ENCODE measurements at places on chromosomes 4 and X. TPM values are rescaled to one million over a fixed set of nuclear protein-coding genes. Genes with fewer than 3 reads are reported as not detected.

GRCh38 chr4:146643812-146644401 is 5.2 kb downstream of the POU4F2 start:
- H3K4me1 ChIP-seq, result peaks cover 16% of the 10 kb centered on the region
- DNase-seq, result no peak
- H3K27ac ChIP-seq, result no peak overlapping the region
- peaks cover 85% of the 10 kb centered on the region for H3K27me3 ChIP-seq
- H3K4me3 ChIP-seq, result no peak overlapping the region

- H3K4me3 ChIP-seq, result no peak overlapping the region
- H3K4me1 ChIP-seq, result no peaks in the 10 kb centered on the region
- no peaks in the 10 kb centered on the region for H3K36me3 ChIP-seq
- H3K27ac ChIP-seq, result no peak overlapping the region
- no peak for DNase-seq
- H3K27me3 ChIP-seq, result peaks cover 10% of the 10 kb centered on the region
Observed at GRCh38 chr4:41373221-41373620, 116.5 kb downstream of the UCHL1 start.

GRCh38 chr4:144115519-144115918 is 25.0 kb downstream of the GYPA start:
- H3K4me1 ChIP-seq, result no peaks in the 10 kb centered on the region
- H3K36me3 ChIP-seq, result no peaks in the 10 kb centered on the region
- DNase-seq, result no peak
- no peak overlapping the region for H3K4me3 ChIP-seq

- H3K36me3 ChIP-seq, result no peaks in the 10 kb centered on the region
- H3K4me3 ChIP-seq, result no peak overlapping the region
- peaks cover 15% of the 10 kb centered on the region for H3K4me1 ChIP-seq
- no peak for DNase-seq
- H3K27me3 ChIP-seq, result no peaks in the 10 kb centered on the region
- H3K27ac ChIP-seq, result peak overlapping the region; percentile 50
Observed at GRCh38 chr4:60327651-60328050, 872.5 kb upstream of the ADGRL3 start.

GRCh38 chr4:16055471-16055870 is 28.4 kb downstream of the PROM1 start:
- no peak overlapping the region for H3K4me3 ChIP-seq
- DNase-seq, result no peak
- H3K27me3 ChIP-seq, result peaks cover 64% of the 10 kb centered on the region
- H3K4me1 ChIP-seq, result no peaks in the 10 kb centered on the region
- no peaks in the 10 kb centered on the region for H3K36me3 ChIP-seq

DNA sequence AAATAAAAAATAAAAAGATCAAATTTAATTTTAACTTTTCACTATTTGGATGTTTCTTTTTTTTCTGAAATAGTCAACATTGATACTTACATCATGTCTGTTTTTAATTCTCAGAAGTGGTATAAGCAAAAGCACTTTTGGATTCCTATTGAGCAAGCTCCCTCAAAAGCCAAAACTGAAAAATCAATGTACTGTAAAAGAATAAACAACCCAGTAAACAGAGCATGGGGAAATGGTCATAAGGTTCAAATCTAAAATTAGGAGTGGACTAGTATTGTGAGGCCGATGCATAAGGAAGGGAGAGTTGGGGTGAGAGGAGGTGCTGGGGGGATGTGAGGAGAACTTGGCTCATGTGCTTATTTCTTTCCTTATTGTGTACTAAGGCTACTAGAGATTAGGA is 37.9 kb downstream of the NUDT6 start:
- peaks cover 43% of the 10 kb centered on the region for H3K36me3 ChIP-seq
- no peaks in the 10 kb centered on the region for H3K4me1 ChIP-seq
- no peaks in the 10 kb centered on the region for H3K27me3 ChIP-seq
- H3K4me3 ChIP-seq, result no peak overlapping the region
- DNase-seq, result no peak

DNA sequence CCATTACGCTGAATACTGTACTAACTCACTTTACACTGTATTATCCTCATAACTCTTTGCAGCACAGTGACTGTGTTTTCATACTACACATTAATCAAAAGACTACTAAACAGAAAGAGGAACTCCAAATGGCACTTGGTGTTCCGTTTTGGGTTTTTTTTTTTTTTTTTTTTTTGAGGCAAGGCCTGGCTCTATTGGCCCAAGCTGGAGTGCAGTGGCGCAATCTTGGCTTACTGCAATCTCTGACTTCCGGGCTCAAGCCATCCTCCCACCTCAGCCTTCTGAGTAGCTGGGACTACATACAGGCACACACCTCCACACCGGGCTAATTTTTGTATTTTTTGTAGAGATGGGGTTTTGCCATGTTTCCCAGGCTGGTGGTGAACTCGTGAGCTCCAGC is 10.7 kb downstream of the KLHL8 start:
- H3K27ac ChIP-seq, result no peak overlapping the region
- no peak for DNase-seq

RIPPLY1 gene
- not detected for total RNA-seq

ZMAT1 gene
- 4.9 TPM for total RNA-seq

FSTL5 gene
- not detected for total RNA-seq

DNA sequence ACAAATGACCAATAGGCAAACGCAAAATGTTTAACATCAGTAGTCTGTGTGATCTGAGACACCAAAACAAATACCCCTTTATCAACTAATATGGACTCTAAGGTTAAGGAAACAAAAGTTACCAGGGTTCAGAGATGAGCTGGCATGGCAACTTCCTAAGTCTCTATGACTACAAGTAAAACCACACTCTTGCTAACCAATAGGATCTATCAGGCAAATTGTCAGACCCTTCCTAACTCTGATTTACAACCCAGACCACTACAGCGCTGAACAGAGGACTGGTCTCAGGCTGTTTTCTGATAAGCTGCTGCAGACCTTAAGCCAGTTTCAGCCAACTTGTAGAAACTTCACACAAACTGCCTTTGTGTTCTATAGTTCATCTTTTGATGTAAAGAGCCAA is 608.0 kb downstream of the TLL1 start:
- H3K27ac ChIP-seq, result no peak overlapping the region
- H3K4me3 ChIP-seq, result no peak overlapping the region
- no peaks in the 10 kb centered on the region for H3K36me3 ChIP-seq

DNA sequence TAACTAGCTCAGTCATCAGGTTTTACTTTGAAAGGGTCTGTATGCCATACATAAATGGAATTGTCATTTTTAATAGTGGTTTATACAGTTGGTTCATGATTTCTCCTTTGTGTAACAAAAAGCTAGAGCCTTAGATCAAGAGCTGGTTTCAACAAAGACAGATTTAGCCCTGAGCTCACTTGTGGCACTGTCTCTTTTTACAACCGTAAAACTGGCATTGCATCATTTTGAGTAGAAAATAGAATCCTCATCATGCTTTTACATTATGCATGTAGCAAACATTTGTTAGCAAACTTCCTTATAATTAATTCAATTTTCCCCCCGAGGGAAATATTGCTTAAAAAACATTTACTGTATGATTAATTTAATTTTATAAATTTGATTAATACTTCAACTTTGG is 1871.5 kb downstream of the ARAP2 start:
- no peak overlapping the region for H3K27ac ChIP-seq
- H3K4me3 ChIP-seq, result no peak overlapping the region
- H3K4me1 ChIP-seq, result peaks cover 20% of the 10 kb centered on the region
- no peaks in the 10 kb centered on the region for H3K27me3 ChIP-seq
- no peak for DNase-seq

DNA sequence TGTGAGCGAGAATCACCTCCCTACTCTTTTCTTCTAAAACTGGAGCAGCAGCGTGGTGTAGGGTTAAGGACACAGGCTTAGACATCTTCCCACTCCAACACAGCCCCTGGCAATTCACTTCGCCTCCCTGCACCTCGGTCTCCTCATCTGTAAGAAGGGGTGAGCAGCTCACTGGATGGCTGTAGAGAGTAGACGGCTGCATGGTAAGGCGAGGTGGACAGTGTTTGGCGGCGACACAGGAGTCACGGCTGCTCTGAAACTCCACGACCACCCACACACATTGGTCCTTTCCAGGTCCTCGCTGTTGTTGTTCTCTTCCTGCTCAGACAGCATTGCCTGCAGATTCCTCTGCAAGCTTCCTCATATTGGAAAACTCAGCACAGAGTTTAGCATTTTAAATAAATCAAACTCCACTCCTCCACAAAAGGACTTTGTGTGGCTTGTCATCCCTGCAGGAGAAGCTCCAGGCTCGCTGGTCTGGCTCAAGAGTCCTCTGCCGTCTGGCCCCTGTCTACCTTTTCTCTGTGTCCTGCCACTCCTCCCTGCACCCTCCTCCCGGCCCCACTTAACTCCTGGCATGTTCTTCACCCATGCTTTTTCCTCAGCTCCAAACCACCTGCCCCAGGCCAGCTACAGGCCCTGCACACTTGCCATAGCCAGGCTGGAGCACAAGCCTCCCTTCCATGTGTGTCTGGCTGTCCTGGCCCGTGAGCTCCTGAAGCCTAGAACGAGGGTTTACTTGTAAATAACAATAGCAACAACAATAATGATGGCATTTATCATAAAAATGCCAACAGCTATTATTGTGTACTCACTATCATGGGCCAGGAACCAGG is 41.3 kb upstream of the CRMP1 start:
- no peak overlapping the region for H3K4me3 ChIP-seq
- peaks cover 64% of the 10 kb centered on the region for H3K27me3 ChIP-seq
- DNase-seq, result no peak
- H3K4me1 ChIP-seq, result peaks cover 6% of the 10 kb centered on the region
- H3K36me3 ChIP-seq, result no peaks in the 10 kb centered on the region

GRCh38 chr4:1466034-1466862 is 60.0 kb upstream of the NKX1-1 start:
- DNase-seq, result peak; percentile 78
- no peak overlapping the region for H3K27ac ChIP-seq
- H3K27me3 ChIP-seq, result peaks cover 4% of the 10 kb centered on the region
- H3K36me3 ChIP-seq, result no peaks in the 10 kb centered on the region
- H3K4me3 ChIP-seq, result no peak overlapping the region
- peaks cover 3% of the 10 kb centered on the region for H3K4me1 ChIP-seq

EOLA2 gene
- total RNA-seq, result 39.3 TPM

CSAG3 gene
- not detected for total RNA-seq

DNA sequence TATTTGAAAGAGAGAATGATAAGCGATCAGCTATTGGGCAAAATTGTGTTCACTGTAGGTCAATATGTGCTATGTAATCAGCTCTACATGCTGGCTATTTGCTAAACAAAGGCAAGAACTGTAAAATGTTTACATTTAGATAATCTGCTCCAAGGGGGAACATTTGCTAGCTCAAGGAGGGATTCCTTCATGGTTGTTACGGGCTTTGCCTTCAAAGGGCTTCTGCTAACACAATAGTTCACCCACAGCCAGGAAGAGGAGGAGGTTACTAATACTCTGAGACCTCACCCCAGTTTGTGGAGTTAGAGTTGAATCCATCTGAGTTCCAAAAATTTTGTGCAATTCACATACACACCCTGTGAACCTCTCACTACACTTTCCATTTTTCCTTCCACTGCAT is 107.6 kb upstream of the BMP3 start:
- DNase-seq, result no peak
- H3K4me1 ChIP-seq, result no peaks in the 10 kb centered on the region
- H3K4me3 ChIP-seq, result no peak overlapping the region
- no peaks in the 10 kb centered on the region for H3K27me3 ChIP-seq
- H3K36me3 ChIP-seq, result no peaks in the 10 kb centered on the region

GPAT3 gene
- total RNA-seq, result not detected

- no peak overlapping the region for H3K4me3 ChIP-seq
- no peaks in the 10 kb centered on the region for H3K36me3 ChIP-seq
- H3K4me1 ChIP-seq, result no peaks in the 10 kb centered on the region
- DNase-seq, result no peak
- H3K27me3 ChIP-seq, result no peaks in the 10 kb centered on the region
- no peak overlapping the region for H3K27ac ChIP-seq
Observed at GRCh38 chr4:11544211-11544610, 115.5 kb upstream of the HS3ST1 start.

- no peaks in the 10 kb centered on the region for H3K4me1 ChIP-seq
- peaks cover 47% of the 10 kb centered on the region for H3K27me3 ChIP-seq
- H3K27ac ChIP-seq, result no peak overlapping the region
- no peak for DNase-seq
- H3K4me3 ChIP-seq, result no peak overlapping the region
- no peaks in the 10 kb centered on the region for H3K36me3 ChIP-seq
Observed at GRCh38 chrX:131067216-131067615, 9.1 kb downstream of the ARHGAP36 start.

NEXMIF gene
- not detected for total RNA-seq

FMR1NB gene
- total RNA-seq, result not detected

DNA sequence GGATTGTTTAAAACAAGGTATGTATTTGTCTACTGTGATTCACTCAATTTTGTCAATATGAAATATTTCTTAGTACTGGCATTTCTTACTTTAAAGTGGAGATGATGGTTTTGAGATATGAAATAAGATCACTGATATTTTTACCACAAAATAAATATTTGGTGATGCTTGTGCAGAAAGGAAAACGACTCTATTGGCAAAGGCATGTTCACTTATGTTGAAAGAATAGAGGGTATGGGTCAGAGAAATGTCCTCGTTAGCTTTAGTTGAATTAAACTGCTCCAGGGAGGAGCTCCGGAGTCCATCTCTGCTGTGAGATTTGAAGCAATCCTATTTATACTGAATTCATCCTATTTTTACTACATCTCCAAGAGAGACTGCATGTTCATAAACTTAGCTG is 84.2 kb downstream of the SH3BGRL start:
- no peak for DNase-seq
- peaks cover 5% of the 10 kb centered on the region for H3K4me1 ChIP-seq
- peak overlapping the region; percentile 45 for H3K27ac ChIP-seq
- H3K4me3 ChIP-seq, result no peak overlapping the region
- H3K27me3 ChIP-seq, result no peaks in the 10 kb centered on the region
- peaks cover 10% of the 10 kb centered on the region for H3K36me3 ChIP-seq

DNA sequence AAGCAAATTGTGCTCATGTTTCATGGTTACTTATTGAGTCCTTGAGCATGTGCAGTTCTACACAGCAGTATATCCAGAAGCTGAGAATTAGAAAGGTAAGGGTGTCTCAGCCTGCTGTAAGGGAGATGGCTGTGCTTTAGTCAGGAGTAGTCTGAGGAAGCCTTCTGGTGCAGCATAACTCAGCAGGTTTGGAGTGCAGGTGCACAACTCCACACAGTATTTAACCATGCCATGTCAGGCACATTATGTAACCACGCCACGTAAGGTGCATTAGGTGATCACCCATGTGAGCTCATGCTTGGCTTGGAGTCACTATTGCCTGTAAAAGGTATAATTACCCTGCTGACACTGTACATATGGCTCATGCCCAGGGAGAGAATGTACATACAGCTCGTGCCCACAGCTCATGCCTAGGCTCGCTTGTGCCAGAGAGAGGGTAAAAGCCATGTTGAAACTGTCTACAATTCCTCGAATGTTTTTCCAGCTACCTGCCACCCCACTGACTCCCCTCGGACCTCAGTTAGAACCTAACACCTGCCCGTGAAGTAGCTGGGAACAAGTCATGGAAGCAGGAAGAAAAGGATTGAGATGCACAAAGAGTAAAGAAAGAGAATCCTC is 37.8 kb downstream of the UCHL1 start:
- no peak overlapping the region for H3K27ac ChIP-seq
- H3K4me3 ChIP-seq, result no peak overlapping the region
- H3K4me1 ChIP-seq, result no peaks in the 10 kb centered on the region
- no peaks in the 10 kb centered on the region for H3K36me3 ChIP-seq
- H3K27me3 ChIP-seq, result peaks cover 20% of the 10 kb centered on the region
